Glutamatergic neuron (in vitro differentiated cells): ENCODE measurements at places on chromosomes 12 and 14. TPM values are rescaled to one million over a fixed set of nuclear protein-coding genes. Genes with fewer than 3 reads are reported as not detected.

GRCh38 chr12:3832738-3833137 is 40.5 kb downstream of the PARP11 start:
- DNase-seq: no peak

The STAB2 gene
- total RNA-seq: not detected

DNA sequence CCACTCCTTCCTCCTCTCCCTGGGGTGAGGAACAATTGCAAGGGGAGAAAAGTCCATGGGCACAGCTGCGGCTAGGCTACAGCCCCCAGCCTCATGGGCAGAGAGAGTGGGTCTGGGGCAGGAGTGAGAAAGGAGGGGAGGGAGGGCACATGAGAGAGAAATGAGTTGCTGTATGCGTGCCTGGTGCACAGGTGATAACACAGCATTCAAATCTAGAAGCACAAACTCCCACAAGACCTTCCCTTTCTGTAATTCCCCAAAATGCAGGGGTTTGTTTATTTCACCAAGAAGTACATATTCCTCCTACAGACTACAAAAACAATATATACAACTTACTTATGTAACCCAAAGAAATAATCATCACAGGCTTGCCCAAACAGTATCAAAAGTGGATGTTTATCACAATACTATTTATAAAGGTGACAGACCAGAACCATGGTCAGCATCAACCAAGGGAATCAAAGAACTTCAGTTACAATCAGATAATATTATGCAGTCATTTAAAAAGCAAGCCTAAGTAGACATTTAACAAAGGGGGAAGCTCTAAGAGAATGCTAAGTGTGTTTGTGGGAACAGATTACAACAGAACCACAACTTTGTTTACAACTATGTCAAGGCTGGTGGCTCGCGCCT is 54.2 kb downstream of the ITPK1 start:
- no peak for DNase-seq

The OASL gene
- total RNA-seq: not detected

DNA sequence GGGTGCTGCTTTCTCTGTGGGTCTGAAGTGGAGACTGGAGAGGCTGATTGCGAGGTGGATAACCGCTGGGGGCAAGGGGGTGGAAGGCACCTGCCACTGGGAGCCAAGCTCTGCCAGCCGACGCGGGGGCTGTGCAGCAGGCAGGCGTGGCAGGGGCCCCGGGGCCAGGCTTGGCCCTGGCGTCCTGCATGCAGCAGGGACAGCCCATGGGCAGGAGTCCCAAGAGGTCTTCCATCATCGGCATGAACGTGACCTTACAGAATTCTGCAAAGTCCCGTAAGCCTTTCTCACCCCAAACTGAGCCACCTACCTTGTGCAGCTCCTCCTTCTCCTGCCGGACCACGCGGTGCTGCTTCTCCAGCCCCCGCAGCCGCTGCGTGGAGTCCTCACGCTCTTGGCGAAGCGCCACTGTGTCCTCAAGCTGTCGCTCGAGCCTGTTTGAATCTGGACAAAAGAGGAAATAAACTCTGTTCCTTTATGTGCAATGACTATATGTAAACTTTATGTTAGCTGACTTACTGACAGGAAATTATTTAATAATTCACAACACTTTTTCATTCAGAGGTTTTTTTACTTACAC is 51.3 kb downstream of the AMN start:
- DNase-seq: no peak

The DIO2 gene
- 1.5 TPM for total RNA-seq

The PSMC1 gene
- total RNA-seq: 113 TPM

The SLC22A17 gene
- 70.6 TPM for total RNA-seq

- DNase-seq: no peak
These were observed 4.5 kb downstream of the MIPOL1 start for GRCh38 chr14:37202265-37202664.

DNA sequence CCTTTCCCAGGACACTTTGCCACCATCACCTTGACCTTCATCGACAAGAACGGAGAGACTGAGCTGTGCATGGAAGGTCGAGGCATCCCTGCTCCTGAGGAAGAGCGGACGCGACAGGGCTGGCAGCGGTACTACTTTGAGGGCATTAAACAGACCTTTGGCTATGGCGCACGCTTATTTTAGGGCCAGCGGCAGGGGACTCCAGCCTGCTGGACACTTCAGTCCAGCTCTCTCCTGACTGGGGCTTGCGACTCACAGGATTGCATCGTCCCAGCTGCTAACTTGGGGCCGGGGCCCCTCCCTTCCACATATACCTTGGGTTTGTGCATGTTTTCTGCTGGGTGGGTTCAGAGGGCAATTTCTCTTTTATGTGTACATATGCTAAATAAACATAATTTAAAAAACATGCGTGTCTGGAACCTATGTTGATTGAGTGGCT is 11.2 kb downstream of the AHSA1 start:
- DNase-seq: no peak
